Neuronal stem cell (in vitro differentiated cells): ENCODE measurements at places on chromosomes 4 and X.
A peak's percentile ranks its signal among the peaks of the same experiment; 100 is the strongest.

- no peaks in the 10 kb centered on the region for H3K4me1 ChIP-seq
- no peaks in the 10 kb centered on the region for H3K36me3 ChIP-seq
- H3K4me3 ChIP-seq = no peak overlapping the region
- peaks cover 18% of the 10 kb centered on the region for H3K27me3 ChIP-seq
These were observed 50.8 kb upstream of the SETD7 start for GRCh38 chr4:139606579-139607501.

DNA sequence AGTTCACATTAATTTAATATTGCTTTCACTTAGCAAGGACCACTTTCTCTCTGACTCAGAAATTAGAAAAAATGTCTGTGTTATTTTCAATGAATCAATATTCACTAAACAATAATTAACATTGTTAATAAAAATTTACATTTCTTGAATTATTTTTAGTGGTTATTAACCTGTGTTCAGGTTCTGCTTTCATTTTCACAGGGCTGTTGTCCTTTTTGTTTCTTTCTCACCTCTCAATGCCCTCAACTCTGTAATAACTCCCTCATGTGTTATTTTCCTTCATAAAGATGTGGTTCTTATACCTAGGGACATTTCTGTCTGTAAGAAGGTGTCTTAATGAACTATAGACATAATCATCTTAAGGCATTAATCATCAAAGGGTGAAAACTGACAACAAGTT is 43.1 kb upstream of the PRR27 start:
- no peaks in the 10 kb centered on the region for H3K27me3 ChIP-seq
- no peak overlapping the region for H3K4me3 ChIP-seq
- no peak overlapping the region for H3K27ac ChIP-seq

GRCh38 chr4:99324979-99325378 is 3.8 kb upstream of the ADH1B start:
- no peak overlapping the region for H3K4me3 ChIP-seq
- no peak overlapping the region for H3K27ac ChIP-seq
- no peaks in the 10 kb centered on the region for H3K27me3 ChIP-seq
- no peak for DNase-seq
- no peaks in the 10 kb centered on the region for H3K4me1 ChIP-seq

DNA sequence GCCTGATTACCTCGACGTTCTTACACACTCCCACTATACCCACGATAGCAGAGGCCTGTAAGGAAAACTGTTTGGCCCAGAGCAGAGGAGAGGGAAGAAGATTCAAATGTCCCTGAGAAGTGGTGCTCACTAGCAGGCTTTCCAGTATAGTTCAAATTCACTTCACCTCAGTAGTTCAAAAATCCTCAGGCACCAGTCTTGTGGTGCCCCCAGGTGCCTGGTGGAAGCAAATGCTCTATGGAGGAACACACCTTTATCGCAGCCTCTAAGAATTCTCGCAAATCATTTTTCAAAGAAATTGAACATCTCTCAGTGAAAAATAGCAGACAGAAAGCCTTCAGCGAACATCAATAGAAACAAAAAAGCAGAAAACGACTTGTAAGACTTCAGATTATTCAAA is 12.2 kb upstream of the MTMR1 start:
- H3K27me3 ChIP-seq = no peaks in the 10 kb centered on the region
- H3K36me3 ChIP-seq = no peaks in the 10 kb centered on the region
- DNase-seq = no peak
- no peaks in the 10 kb centered on the region for H3K4me1 ChIP-seq
- no peak overlapping the region for H3K27ac ChIP-seq
- H3K4me3 ChIP-seq = no peak overlapping the region

GRCh38 chr4:89305712-89306437 is 1.7 kb downstream of the GPRIN3 start:
- no peak overlapping the region for H3K4me3 ChIP-seq
- no peaks in the 10 kb centered on the region for H3K36me3 ChIP-seq
- H3K27ac ChIP-seq = no peak overlapping the region
- no peak for DNase-seq
- peaks cover 38% of the 10 kb centered on the region for H3K27me3 ChIP-seq

- H3K4me1 ChIP-seq = no peaks in the 10 kb centered on the region
- no peaks in the 10 kb centered on the region for H3K27me3 ChIP-seq
- H3K27ac ChIP-seq = no peak overlapping the region
- no peak for DNase-seq
These were observed 23.5 kb downstream of the DRD5 start for GRCh38 chr4:9804918-9805317.

- peak; percentile 83 for DNase-seq
- H3K36me3 ChIP-seq = no peaks in the 10 kb centered on the region
- peak within 1 kb of the TSS; percentile 99 for H3K4me3 ChIP-seq
- H3K27ac ChIP-seq = peak within 1 kb of the TSS; percentile 82
- H3K27me3 ChIP-seq = no peaks in the 10 kb centered on the region
These were observed at the start of gene ADGRL3 for GRCh38 chr4:61200187-61200915. ADGRL3 (plus strand) TSS chr4:61200326.

DNA sequence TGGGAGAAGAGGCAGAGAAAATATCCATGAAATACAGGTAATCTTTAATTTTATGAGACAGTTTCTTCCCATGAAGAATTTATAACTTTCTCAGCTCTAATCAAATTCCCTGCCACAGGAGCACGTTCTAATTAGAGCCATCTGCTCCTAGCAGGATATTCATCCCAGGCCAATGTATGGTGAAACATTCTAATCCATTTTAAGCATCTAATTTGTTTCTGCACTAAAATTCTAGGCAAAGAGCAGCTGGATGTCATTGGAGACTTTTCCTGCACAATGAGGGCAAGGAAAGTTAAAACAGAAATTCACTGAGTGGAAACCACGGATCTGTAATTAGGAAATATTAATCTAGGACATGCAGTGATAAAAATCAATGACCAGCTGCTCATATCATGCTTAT is 107.7 kb upstream of the ZFP42 start:
- H3K4me1 ChIP-seq = no peaks in the 10 kb centered on the region
- H3K36me3 ChIP-seq = no peaks in the 10 kb centered on the region
- no peak overlapping the region for H3K27ac ChIP-seq
- no peak overlapping the region for H3K4me3 ChIP-seq

- no peaks in the 10 kb centered on the region for H3K27me3 ChIP-seq
- no peak overlapping the region for H3K4me3 ChIP-seq
- H3K27ac ChIP-seq = no peak overlapping the region
- no peak for DNase-seq
- H3K4me1 ChIP-seq = no peaks in the 10 kb centered on the region
These were observed 24.9 kb upstream of the LNX1 start for GRCh38 chr4:53616219-53616618.

GRCh38 chrX:53116101-53116500 is 22.2 kb downstream of the KANTR start:
- H3K4me1 ChIP-seq = no peaks in the 10 kb centered on the region
- H3K27me3 ChIP-seq = no peaks in the 10 kb centered on the region
- peaks cover 4% of the 10 kb centered on the region for H3K36me3 ChIP-seq
- no peak overlapping the region for H3K4me3 ChIP-seq
- no peak overlapping the region for H3K27ac ChIP-seq
- DNase-seq = no peak

DNA sequence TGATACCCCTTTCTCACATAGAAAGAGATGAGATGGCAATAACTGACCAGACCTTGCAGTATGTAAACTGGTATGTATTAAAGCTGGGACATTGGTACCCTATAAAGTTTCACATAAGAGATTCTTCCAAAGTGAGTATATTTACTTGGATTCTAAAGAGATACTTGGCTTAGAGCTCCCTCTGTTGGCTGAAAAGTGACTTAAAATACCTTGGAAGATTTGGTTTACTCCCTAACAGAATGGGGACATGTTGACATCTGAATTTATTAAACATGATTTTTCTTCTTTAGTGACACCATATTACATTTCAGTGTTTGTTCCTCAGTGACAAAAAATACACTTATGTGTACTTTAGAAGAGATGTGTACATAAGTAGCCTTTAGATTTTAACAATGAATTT is 47.9 kb upstream of the RGN start:
- peaks cover 1% of the 10 kb centered on the region for H3K36me3 ChIP-seq
- peaks cover 19% of the 10 kb centered on the region for H3K27me3 ChIP-seq
- H3K4me3 ChIP-seq = no peak overlapping the region
- no peak overlapping the region for H3K27ac ChIP-seq
- DNase-seq = peak; percentile 54

- no peaks in the 10 kb centered on the region for H3K27me3 ChIP-seq
- no peaks in the 10 kb centered on the region for H3K4me1 ChIP-seq
- no peaks in the 10 kb centered on the region for H3K36me3 ChIP-seq
- H3K4me3 ChIP-seq = no peak overlapping the region
- DNase-seq = no peak
These were observed 96.1 kb downstream of the FRYL start for GRCh38 chr4:48683784-48684666.

DNA sequence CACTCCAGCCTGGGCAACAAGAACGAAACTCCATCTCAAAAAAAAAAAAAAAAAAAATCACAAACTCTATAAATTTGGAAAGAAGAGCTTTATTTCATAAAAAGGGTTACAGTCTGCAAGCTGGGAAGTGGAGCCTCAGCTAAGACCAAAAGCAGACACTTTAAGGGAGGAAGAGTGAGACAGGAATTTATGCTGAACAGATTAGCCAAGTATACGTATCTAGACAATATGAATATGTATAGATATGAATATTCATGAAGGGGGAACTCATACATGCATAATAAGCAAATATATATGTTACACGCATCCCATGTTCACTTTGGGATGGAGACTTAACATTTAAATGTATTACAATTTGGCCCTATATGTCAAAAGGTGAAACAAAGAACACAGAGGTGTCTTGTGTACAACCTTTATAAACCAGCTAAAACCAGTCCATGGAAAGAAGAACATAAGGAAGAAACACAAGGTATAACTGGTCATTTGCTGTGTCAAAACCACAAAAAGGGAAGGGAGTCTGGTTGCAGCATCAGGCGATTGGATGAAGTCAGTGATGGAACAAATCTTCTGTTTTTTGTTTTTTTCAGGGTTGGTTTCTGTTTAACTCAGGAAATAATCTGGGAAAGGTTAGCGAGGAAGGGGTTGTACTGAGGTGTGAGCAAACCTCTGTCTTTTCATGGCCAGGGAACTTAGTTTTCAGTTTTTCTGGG is 130.0 kb upstream of the MAOA start:
- no peaks in the 10 kb centered on the region for H3K4me1 ChIP-seq
- peaks cover 6% of the 10 kb centered on the region for H3K27me3 ChIP-seq
- H3K36me3 ChIP-seq = no peaks in the 10 kb centered on the region
- no peak overlapping the region for H3K4me3 ChIP-seq

- H3K27ac ChIP-seq = no peak overlapping the region
- H3K36me3 ChIP-seq = no peaks in the 10 kb centered on the region
These were observed 12.2 kb upstream of the EXOSC9 start for GRCh38 chr4:121788896-121789295.

DNA sequence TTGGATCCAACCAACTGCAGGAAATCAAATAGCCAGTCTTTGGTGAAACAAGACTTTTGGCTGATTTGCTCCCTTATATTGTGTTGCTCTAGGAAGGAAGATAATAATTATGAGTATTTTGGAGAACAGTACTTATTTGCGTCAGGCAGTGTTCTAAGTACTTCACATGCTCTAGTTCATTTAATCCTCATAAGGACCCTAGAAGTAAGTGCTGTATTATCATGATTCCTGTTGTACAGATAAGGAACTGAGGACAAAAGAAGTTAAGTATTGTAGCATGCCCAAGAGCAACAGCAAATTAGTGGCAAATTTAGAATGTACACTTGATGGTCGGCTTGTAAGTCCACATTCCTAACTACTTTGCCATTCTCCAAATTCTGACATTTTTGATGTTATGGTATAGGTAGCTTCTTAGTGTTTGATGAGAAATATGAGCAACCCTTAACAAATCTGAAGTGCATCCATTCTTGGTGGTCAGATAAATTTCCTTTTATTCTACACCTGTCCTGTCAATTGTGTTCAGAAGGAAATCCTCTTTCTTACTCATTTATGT is 72.0 kb downstream of the SPRY1 start:
- no peak for DNase-seq
- H3K36me3 ChIP-seq = no peaks in the 10 kb centered on the region
- H3K27me3 ChIP-seq = no peaks in the 10 kb centered on the region
- peaks cover 20% of the 10 kb centered on the region for H3K4me1 ChIP-seq

- DNase-seq = no peak
- peaks cover 2% of the 10 kb centered on the region for H3K4me1 ChIP-seq
- H3K4me3 ChIP-seq = peak overlapping the region; percentile 92
- peaks cover 12% of the 10 kb centered on the region for H3K36me3 ChIP-seq
- no peaks in the 10 kb centered on the region for H3K27me3 ChIP-seq
These were observed 712 bp downstream of the STX18 start for GRCh38 chr4:4541040-4541631.

GRCh38 chrX:136219893-136220292 is 31.3 kb downstream of the MAP7D3 start:
- peaks cover 3% of the 10 kb centered on the region for H3K27me3 ChIP-seq
- H3K27ac ChIP-seq = no peak overlapping the region
- H3K36me3 ChIP-seq = peaks cover 36% of the 10 kb centered on the region
- no peak overlapping the region for H3K4me3 ChIP-seq

DNA sequence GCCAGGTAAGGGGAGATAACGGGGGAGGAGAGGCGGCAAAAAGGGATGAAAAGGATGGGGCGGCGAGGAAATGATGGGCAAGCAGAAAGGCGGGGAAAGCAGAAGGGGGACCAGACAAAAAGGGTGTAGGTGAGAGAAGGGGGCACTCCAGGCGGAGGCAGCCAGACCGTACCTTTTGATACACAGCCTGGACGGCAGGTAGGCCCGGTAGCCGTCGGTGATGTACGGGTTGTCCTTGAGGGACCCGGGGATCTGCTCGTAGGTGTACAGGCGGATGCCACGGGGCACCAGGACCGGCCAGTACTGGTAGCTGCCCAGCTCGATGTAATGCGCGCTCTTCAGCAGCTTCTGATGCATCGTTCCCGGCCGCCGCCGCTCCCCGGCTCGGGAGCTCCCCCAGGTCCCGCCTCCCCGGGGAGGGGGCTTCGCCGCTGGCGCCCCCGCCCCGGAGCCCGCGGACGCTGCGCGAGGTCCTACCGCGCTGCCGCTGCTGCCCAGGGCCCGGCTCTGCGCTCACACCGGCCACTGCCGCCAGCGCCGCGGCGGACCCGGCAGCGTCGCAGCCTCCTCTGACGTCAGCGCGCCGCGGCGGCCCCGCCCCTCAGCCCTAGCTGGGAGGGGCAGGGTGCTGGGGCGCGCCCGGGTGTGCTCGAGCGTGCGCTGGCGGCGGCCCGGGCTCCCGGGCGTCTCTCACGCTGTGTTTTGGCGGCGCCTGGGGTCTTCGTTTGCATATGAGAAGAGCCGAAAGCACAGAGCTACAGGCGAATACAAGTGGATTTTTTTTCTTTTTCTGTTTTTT is at the start of gene PAQR3:
PAQR3 (minus strand) TSS at position 571 of the 799 bp plus-strand sequence; CDS start at position 357, 214 bp downstream.
- peak within 1 kb of the TSS; percentile 87 for H3K4me3 ChIP-seq
- H3K36me3 ChIP-seq = peaks cover 14% of the 10 kb centered on the region
- peaks cover 2% of the 10 kb centered on the region for H3K4me1 ChIP-seq
- peak; percentile 82 for DNase-seq
- H3K27ac ChIP-seq = no peak within 1 kb of the TSS
